ENCODE measurements at places on chromosomes 2 and 18.

GRCh38 chr2:15614545-15615300, 23.1 kb downstream of the DDX1 start:
- no peak for DNase-seq

- no peak for DNase-seq
Measured at GRCh38 chr2:33275689-33276444, 200.6 kb upstream of the RASGRP3 start.

GRCh38 chr2:232532419-232532818, 6.5 kb downstream of the CHRND start:
- no peak for DNase-seq

DNA sequence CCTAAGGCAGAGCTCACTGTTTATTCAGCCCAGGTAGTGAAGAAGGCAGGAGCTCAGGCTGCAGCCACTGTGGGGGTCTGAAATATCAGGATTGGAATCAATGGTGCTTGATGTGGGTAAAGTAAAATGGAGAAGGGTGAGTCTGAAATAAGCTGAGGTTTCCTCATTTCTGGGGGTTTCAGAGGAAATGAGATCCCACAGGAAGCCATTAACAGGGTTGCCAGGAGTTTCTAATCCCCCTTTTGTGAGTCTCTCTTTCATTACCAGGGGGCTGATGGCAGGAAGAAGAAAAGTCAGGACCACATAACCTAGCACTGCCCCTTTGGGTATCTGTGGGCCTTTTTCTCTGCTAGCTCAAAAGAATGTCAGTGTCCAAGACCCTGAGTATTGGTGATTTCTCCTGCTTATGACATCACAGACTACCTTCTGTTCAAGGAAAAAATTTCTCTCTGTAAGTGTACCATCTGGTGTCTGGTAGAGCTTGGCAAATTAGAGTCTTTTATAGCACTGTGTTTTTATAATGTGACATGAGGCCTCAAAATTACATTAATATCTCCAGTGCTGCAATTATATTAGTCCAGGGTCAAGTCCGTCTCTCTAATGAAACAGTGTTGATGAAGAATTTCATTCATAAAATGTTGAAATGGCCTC, 56.0 kb downstream of the LBH start:
- DNase-seq, result peak; percentile 59

- DNase-seq, result no peak
Measured at GRCh38 chr2:169877398-169877797, 50.1 kb downstream of the UBR3 start.

DNA sequence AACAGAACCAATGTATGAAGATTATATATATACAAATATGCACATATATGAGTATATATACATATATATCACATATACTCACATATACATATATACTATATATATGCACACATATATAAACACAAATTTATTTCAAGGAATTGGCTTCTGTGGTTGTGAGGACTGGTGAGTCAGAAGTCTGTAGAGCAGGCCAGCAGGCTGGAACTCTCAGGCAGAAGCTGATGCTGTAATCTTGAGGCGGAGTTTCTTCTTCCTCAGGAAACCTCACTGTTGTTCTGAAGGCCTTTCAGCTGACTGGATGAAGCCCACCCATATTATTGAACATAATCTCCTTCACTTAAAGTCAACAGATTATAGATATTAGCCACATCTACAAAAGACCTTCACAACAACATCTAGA, 143.9 kb upstream of the CREB1 start:
- no peak for DNase-seq

DNA sequence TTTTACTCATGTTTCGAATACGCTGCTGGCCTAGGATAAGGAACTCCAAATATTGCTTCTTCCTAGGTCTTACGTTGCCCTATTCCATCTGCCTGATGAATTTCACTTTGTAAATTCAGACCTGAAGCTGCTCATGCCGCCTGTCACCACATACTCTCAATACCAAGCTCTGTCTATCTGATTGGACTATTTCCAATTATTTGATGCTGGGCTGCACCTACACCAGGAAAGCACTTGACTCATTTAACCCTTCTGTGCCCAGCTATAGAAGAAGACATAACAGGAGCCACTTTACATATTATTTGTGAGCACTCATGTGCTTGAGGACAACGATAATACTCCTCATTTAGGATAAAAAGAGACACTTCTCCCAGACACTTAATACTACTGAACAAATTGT, 1293.9 kb upstream of the LRRTM1 start:
- DNase-seq, result no peak

GRCh38 chr2:197707316-197708213, 2.4 kb downstream of the MARS2 start:
- peak; percentile 63 for DNase-seq

DNA sequence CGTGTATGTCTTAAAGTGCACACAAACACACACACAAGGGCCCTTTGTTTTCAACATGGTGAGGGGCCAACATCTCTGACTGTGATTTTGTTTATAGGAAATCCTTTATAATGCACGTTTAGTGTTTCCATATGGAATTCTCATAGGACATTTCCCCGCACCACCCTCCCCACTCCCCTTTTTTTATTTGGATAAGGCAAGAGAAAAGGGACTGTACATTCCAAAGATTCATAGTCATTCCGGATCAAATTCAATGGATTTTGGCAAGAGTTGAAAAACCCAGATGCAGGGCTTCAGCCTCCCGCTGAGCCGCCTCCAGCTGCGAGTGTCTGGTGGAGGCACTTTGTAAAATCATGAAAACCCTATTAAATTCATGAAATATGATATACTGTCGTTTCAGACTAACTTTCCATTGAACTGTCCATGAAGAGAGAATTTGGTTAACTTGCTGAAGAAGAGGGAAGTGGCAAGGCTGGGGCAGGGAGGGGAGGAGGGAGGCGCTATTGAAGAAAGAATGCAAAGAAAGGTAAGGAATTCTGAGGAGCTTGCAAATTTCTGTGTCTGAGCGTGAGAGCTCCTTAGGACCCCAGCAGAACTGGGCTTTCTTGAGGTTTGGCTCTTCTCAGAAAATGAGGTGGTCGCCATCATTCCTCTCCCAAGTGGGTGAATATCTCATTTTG, 25.8 kb upstream of the SLC14A2 start:
- DNase-seq, result peak; percentile 24

- DNase-seq, result no peak
Measured at GRCh38 chr2:183995632-183996031, 602.7 kb upstream of the ZNF804A start.

- no peak for DNase-seq
Measured at GRCh38 chr2:41940745-41941063, 107.1 kb upstream of the PKDCC start.

Measured in neural progenitor cell (in vitro differentiated cells).